Stimulated activated effector memory CD8-positive, alpha-beta T cell treated with anti-CD3 and anti-CD28 coated beads, Interleukin-12 subunit alpha, Interleukin-12 subunit beta, amount 100 ng/mL, for 72 hours (primary cell): ENCODE measurements at places on chromosomes 4 and X.

GRCh38 chr4:171644430-171645057 lies 168.7 kb upstream of the GALNTL6 start:
- no peak for DNase-seq

DNA sequence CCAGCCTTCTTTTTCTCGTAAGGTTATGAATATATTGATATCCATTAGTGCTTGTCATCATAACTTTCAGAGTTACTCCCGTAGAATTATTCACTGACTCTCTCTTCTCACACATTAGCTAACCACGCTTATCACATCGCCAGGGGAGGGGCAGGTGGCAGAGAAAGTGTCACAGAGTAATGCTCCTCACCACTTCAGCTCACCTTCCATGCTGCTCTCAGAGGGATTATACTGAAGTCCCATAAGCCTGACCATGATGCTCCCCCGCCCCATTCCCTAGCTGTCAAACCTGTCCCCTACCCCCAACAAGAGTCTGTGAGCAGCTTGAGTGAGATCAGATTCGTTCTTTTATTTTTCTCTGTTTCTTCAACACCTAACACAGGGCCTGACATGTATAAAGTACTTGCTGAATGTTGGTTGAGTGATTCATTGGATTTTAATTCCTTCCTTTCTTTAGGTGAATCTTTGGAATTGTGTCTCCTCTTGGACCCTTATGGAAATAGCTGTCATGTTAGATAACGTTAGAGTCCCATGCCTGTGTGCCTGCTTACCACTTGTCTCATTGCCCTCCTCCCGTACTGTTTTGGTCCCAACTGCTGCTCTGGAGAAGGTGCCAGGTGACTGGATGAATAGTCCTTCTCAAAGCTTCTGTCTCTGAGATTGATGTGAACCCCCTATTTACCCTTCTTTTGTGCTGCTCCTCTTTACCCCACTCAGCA lies 55.1 kb downstream of the RS1 start:
- DNase-seq = no peak

GRCh38 chr4:145723336-145723735 lies 43.4 kb downstream of the C4orf51 start:
- no peak for DNase-seq

- no peak for DNase-seq
Observed at GRCh38 chrX:10239611-10240064, 82.9 kb downstream of the CLCN4 start.
